T1000 (cell line): ENCODE measurements at places on chromosomes 2 and 18.

DNA sequence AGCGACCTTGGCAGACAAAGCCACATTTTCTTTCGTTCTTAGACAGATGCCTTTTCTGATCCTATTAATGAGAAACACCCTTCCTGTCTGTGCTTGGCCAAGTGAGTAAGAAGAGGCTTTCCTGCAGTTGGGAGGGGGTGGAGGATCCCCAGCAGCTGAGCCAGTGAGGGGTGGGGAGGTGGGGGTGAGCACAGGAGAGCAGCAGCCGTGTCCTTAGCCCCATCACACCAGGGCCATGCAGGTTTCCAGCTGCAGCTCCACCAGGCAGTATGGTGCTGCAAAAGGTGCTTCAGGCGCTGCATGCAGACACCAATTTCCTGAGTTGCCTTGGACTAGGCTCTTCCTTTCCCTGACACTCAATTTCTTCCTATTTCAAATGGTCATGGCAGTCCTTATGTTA, 123.3 kb upstream of the SIX2 start:
- no peak for DNase-seq

- DNase-seq, result no peak
Measured at GRCh38 chr2:115825912-115826311, 1383.5 kb downstream of the DPP10 start.

GRCh38 chr2:202877699-202878098, 6.1 kb upstream of the ICA1L start:
- DNase-seq, result no peak

GRCh38 chr2:136323935-136324334, 206.0 kb upstream of the CXCR4 start:
- no peak for DNase-seq

DNA sequence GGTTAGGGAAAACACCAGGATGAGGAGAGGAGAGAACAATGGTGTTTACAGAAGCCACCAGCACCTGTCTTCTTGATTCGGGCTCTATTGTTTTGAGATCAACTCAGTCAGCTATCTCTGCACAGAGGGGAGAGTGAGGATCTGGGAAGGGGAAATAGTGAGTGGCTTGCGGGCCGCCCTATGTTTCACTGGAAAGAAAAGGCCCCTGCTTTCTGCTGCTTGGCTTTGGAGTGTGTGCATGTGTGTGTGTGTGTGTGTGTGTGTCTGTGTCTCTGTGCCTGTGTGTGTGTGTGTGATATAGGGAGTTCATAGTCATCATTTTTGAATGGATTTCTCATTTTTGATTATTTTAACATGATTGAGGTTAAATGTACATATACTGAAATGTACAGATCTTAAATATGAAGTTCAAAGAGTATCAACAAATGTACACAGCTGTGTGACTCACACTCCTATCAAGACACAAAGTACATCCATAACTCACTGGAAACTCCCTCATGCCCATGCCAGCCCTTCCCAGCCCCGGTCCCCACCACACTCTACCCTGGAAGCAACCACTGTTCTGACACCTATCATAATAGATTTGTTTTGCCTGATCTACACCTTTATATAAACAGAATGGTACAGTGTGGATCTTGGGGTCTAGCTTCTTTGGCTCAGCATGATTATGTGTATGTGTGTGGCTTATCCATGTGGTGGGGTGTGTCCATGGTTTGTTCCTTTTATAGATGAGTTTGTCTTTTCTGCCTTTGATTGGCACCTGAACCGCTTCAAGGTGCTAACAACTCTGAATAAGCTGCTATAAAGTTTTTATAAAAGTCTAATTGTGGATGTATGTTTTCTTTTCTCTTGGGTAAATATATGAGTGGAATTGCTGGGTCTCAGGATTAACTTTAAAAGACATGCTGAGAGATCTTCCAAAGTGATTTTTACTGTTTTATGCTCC, 258.3 kb downstream of the SETBP1 start:
- no peak for DNase-seq
